ENCODE measurements at places on chromosomes 13 and 19. TPM values are rescaled to one million over a fixed set of nuclear protein-coding genes. Genes with fewer than 3 reads are reported as not detected.

DNA sequence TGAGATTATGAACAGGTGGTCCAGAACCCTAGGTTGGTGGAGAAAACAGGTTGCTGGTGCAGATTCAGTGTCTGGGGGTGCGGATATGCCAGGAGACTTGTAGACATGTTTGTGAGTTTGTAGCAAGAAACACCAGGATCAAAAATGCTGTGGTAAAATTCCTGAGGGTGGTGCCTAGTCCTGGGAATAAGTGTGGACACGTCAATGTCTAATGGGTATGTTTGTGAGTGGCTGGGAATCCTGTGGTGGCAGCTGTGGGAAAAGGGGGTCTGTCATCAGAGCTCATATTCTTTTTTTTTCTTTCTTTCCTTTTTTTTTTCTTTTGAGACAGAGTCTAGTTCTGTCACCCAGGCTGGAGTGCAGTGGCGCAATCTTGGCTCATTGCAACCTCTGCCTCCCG is 7.2 kb downstream of the ZNF708 start:
- peak overlapping the region; percentile 18 for H3K4me3 ChIP-seq
- H3K27me3 ChIP-seq = no peaks in the 10 kb centered on the region
- peaks cover 57% of the 10 kb centered on the region for H3K36me3 ChIP-seq
- H3K27ac ChIP-seq = no peak overlapping the region
- no peak for DNase-seq
- H3K4me1 ChIP-seq = peaks cover 38% of the 10 kb centered on the region

The PSG6 gene
- not detected for polyA plus RNA-seq

- no peak overlapping the region for H3K4me3 ChIP-seq
- H3K36me3 ChIP-seq = peaks cover 1% of the 10 kb centered on the region
- H3K4me1 ChIP-seq = no peaks in the 10 kb centered on the region
These were observed 126.6 kb upstream of the UFM1 start for GRCh38 chr13:38223089-38223488.

GRCh38 chr19:42114412-42114811 is 17.8 kb downstream of the POU2F2 start:
- H3K4me3 ChIP-seq = no peak overlapping the region
- H3K27me3 ChIP-seq = no peaks in the 10 kb centered on the region
- peaks cover 6% of the 10 kb centered on the region for H3K4me1 ChIP-seq
- H3K27ac ChIP-seq = peak overlapping the region; percentile 62
- no peaks in the 10 kb centered on the region for H3K36me3 ChIP-seq

DNA sequence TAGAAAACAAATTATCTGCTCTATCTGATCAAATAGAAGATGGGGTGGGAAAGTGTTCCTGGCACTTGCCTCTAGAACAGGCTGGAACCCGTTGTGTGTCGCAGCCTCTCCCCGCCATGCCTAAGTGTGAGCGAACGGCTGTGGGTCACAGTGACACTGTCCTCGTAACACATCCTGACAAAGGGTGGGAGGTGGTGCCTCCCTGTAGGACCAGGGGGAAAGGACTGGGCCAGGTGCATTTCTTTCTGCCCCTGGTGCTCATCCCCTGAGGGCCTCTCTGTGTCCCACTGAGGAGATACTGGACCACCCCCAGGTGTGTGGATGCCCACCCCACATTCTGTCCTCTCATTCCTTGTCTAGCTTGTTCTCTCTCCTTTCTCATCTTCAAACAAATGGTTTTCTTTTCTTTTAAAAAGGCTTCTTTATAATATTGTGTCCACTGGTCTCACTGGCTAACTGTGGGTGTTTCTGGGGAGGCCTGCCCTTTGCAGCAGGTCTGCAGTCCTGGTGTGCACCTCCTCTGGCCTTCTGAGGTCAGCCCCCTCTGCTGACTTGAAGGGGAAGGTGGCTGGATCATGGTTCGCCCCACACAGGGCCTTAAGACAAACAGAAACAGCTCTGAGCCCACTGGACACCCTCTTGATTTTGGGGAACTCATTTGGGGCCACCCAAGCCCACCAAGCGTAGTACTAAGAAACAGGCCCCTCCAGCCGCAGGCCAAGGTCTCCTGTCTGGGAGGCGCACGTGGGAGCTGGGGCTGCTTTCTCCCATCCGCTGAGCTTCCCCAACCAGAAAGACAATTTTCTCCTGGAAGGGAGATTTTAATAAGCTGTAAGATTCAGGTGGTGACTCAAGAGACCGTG is 152.5 kb upstream of the SOX1 start:
- no peaks in the 10 kb centered on the region for H3K4me1 ChIP-seq
- DNase-seq = no peak
- peak overlapping the region; percentile 38 for H3K4me3 ChIP-seq
- H3K27me3 ChIP-seq = peaks cover 10% of the 10 kb centered on the region

The TTYH1 gene
- not detected for polyA plus RNA-seq

The FSD1 gene
- 3.9 TPM for polyA plus RNA-seq

- no peak overlapping the region for H3K4me3 ChIP-seq
- DNase-seq = no peak
- peaks cover 6% of the 10 kb centered on the region for H3K4me1 ChIP-seq
- no peak overlapping the region for H3K27ac ChIP-seq
These were observed 2.7 kb upstream of the RPS15 start for GRCh38 chr19:1435378-1435989.

GRCh38 chr19:39823686-39824085 is 10.3 kb downstream of the DYRK1B start:
- no peak overlapping the region for H3K27ac ChIP-seq
- H3K4me3 ChIP-seq = no peak overlapping the region
- DNase-seq = no peak
- peaks cover 24% of the 10 kb centered on the region for H3K4me1 ChIP-seq
- H3K36me3 ChIP-seq = peaks cover 15% of the 10 kb centered on the region

- no peak for DNase-seq
- H3K4me1 ChIP-seq = peaks cover 2% of the 10 kb centered on the region
- no peak overlapping the region for H3K4me3 ChIP-seq
- H3K27ac ChIP-seq = no peak overlapping the region
- H3K36me3 ChIP-seq = no peaks in the 10 kb centered on the region
These were observed 50.5 kb upstream of the SPATA13 start for GRCh38 chr13:24110011-24110410.

DNA sequence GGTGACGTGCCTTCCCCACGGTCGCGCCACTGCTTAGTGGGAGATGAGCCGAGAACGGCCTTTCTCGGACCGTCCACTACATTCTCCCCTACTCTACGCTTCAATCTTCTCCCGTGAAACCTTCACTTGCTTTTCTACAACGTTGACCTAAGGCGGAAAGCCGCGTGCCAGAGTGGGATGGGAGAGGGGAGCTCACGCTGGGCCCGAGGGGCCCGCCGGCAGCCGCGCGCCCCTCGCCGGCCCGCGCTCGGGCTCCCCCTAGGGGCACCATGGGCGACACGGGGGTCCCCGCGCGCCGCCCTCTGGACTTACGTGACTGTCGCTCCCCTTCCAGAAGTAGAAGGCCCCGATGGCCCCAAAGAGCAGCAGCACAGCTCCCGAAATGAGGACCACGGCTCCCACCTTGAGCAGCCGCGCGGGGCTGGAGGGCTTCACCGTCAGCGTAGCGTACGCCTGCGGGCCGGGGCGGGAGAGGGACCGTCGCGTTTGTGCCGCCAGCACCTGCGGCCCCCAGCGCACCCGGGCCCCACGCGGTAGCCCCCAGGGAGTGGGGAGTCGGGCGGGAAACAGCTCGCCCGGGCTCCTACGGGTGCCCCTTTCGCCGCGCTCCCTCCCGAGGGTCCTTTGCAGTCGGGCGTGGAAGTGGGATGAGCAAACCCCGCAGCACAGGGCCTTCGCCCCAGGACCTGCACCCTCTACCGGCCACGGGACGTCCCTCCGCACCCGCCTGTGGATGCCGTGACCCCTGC is 727 bp downstream of the CNMD start:
- H3K4me1 ChIP-seq = peaks cover 12% of the 10 kb centered on the region
- peaks cover 48% of the 10 kb centered on the region for H3K27me3 ChIP-seq
- peaks cover 16% of the 10 kb centered on the region for H3K36me3 ChIP-seq
